Fibroblast of skin of right biceps (primary cell): ENCODE measurements at places on chromosomes 16 and 17.
A peak's percentile ranks its signal among the peaks of the same experiment; 100 is the strongest.

- no peak for DNase-seq
These were observed 14.3 kb upstream of the HNF1B start for GRCh38 chr17:37759014-37759637.

DNA sequence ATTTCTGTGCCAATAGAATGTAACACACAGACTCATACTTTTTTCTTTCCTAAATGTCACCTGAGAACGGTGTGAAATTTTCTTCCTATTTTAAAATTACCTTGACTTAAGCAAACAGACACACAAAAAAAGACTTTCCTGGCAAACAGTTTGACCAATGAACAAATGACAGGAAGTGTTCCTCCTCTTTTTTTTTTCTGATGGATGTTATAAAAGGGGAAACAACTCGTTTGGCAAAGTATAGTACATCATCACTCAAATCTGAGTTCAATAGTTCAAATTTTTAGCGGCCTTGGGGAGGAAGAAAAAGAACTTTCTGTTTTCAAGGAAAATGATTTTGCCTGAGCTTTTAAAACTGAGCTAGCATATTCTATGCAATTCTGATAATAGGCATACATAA is 19.8 kb downstream of the HS3ST3A1 start:
- peak; percentile 61 for DNase-seq

DNA sequence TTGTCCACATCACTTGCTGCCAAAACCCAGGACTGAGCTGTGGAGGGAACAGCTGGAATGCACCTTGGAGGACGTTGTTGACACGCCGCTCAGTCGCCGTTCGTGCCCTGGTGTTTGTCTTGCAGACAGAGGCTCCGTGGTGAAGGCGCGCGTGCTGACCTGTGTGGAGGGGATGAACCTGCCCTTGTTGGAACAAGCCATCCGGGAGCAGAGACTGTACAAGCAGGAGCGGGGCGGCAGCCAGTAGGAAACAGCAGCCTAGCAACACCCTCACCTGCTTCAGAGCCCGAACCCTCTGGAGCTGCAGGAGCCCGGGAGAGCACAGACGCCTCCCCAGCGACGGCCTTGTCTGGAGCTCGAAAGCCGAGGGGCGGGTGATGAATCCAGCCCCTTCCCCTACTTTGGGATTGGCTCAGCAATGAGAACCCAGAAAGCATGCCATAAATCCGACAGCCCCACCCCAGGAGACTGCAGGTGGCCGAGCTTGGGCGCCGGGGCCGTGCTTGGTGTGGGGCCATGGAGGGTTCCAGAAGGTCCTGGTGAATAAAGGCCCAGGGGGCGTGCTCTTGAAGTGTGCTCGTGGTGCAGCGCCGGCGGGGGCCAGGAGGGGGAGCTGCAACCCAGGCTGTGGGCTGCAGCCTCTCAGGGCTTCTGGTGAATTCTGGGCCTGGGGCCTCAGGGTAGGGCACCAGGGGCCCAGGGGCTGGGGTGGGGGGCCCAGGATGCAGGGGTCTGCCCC is 470 bp upstream of the CDK3 start:
- peak; percentile 40 for DNase-seq

GRCh38 chr17:14593956-14594355 is 293.1 kb downstream of the HS3ST3B1 start:
- no peak for DNase-seq

DNA sequence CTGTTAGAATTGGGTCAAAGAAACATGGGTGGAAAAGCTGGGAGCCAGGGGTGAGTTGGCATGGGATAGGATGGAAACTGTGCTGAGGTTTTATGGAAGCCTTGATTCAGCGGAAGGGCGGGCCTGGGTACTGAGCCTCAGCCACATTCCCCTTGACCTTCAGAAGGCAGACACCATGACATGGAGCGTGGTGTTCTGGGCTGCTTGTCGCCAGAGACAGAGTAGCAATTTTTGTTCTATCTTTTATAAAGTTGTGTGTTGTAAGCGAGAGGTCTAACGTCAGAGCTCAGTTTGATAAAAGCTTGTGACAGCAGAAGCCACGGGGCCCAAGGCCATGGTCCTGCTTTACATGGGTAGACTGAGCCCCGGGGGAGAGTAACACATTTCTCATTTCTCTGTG is 50.2 kb downstream of the SLC47A1 start:
- DNase-seq, result no peak

GRCh38 chr17:61774724-61775123 is 88.6 kb downstream of the BRIP1 start:
- DNase-seq, result peak; percentile 11

DNA sequence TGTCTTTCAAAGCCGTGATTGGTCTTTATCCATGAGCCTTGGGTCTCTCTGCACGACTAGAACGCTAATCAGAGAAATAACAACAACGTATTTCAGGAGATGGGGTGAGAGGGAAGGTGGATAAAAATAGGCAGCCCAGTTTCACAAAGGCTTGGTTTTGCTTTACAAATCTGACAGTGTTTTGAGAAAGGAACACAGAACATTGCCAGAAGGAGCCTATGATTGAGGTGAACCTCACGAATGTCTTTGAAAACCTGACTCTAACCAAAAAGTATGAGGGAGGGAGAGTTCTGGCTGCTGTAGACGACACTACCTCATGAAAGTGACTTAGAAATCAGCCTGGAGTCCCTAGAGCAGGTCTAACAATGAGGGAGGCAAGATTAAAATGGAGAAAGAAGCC is 38.0 kb upstream of the NOL11 start:
- DNase-seq, result no peak

DNA sequence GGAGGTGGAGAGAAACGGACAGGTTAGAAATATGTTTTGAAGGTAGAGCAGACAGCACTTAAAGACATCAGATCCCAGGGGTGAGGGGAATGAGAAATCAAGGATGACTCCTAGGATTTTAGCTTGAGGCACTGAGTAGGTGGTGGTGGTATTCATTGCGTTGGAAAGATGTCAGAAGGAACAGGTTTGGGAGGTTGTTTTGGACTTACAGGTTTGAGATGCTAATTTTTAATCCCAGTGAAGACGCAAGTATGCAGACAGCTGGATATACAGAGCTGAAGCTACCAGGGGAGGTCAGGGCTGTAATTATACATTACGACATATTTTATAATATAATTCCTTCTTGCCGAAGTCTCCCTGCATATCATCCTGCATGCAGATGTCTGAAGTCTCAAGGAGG is 433.3 kb downstream of the XYLT1 start:
- no peak for DNase-seq

GRCh38 chr16:8583199-8583598 is 7.1 kb downstream of the TMEM114 start:
- DNase-seq, result no peak
